ENCODE measurements at places on chromosomes 6 and 20. TPM values are rescaled to one million over a fixed set of nuclear protein-coding genes. Genes with fewer than 3 reads are reported as not detected.

GRCh38 chr6:13927203-13927602 lies 2.5 kb downstream of the RNF182 start:
- no peak overlapping the region for H3K4me3 ChIP-seq
- no peaks in the 10 kb centered on the region for H3K36me3 ChIP-seq
- DNase-seq, result no peak
- no peak overlapping the region for H3K27ac ChIP-seq
- H3K27me3 ChIP-seq, result peaks cover 86% of the 10 kb centered on the region

SLC17A9 gene
- total RNA-seq, result 5.2 TPM

DNA sequence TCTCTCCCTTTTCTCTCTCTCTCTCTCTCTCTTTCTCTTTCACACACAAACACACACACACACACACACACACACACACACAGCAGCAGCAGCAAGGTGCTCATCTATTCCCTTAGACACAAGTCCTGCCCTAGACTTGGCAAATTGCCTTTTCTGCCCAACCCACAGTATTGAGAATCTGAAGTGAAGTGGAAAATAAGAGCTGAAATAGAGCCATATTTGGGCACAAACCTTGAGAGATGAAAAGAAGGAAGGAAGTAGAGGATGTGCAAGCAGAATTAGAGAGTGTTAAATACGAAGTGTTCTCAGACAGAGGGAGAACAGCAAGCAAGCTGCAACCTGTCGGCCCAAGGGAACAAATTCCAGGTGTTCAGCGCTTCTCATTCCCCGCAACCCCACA lies 557.5 kb upstream of the NOX3 start:
- H3K36me3 ChIP-seq, result no peaks in the 10 kb centered on the region
- no peaks in the 10 kb centered on the region for H3K27me3 ChIP-seq
- H3K27ac ChIP-seq, result peak overlapping the region; percentile 39
- no peak overlapping the region for H3K4me3 ChIP-seq
- H3K4me1 ChIP-seq, result no peaks in the 10 kb centered on the region
- no peak for DNase-seq

GRCh38 chr6:15763837-15764236 lies 101.0 kb upstream of the DTNBP1 start:
- peaks cover 6% of the 10 kb centered on the region for H3K4me1 ChIP-seq
- no peak overlapping the region for H3K4me3 ChIP-seq
- no peaks in the 10 kb centered on the region for H3K27me3 ChIP-seq
- H3K36me3 ChIP-seq, result no peaks in the 10 kb centered on the region

DNA sequence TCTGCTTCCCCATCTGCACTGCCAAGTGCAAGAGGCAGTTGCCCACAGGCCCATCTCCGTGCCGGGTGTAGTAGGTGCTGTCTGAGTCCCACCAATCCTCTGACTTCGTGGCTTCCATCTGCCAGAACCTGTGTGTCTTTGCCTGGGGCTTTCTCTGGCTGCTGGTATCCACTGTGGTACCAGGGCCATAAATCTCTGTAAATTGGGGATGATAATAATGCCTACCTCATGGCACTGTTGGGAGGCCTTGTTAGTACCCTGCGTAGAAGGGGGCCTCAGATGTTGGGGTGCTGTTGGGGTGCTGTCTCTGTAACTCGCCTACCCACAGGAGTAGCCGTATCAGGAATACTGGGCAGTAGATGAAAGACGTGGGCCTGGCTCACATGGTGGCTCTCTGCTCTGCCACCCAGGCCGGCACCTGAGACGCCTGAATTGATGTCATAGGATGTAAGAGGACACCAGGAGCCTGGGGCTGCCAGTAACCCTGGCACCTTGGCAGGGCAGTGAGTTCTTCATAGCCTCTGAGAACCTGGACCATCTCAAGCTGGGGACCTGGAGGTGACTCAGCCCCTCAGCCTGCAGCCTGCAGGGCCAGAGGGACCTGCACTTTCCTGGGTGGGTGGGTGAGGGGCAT lies 94.1 kb upstream of the RNF24 start:
- no peak overlapping the region for H3K27ac ChIP-seq
- H3K4me3 ChIP-seq, result no peak overlapping the region
- DNase-seq, result no peak
- H3K36me3 ChIP-seq, result no peaks in the 10 kb centered on the region
- peaks cover 3% of the 10 kb centered on the region for H3K4me1 ChIP-seq
- no peaks in the 10 kb centered on the region for H3K27me3 ChIP-seq

DNA sequence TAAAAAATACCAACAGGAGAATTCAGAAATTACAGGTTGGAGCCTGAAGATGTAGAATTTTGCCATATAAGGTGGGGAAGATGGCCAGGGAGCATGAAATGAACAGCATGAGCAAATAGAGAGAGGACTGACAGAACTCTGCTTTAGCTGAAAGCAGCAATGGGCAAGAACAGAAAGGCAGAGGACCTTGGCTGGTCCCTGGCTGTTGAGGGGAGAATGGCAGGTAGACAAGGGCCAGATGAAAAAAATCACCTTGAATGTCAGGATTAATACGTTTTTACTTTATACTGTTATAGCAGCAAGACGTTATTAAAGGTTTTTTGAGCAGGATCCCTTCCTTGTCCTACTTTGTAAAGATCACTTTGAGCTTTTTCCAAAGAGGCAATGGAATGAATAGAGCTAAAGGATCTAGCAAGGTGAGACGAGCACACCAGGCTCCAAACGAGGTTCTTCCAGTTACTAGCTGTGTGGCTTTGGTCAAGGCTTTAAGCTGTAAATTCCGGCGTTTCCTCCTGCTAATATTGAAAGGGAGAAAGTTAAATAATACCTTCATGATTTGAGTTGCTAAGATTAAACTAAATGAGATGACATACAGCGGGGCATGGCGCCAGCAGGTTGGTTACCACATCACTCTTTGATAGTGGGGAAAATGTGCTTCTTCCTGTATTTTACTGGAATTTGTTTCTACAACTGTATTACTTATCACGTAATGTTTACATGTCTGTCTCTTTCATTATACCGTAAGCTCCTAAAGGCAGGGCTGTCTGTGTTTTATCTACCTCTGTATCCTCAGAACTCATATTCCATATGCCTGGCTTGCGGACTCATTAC lies 776 bp downstream of the PPIL1 start:
- peaks cover 21% of the 10 kb centered on the region for H3K36me3 ChIP-seq
- DNase-seq, result no peak
- H3K27ac ChIP-seq, result peak overlapping the region; percentile 92

DNA sequence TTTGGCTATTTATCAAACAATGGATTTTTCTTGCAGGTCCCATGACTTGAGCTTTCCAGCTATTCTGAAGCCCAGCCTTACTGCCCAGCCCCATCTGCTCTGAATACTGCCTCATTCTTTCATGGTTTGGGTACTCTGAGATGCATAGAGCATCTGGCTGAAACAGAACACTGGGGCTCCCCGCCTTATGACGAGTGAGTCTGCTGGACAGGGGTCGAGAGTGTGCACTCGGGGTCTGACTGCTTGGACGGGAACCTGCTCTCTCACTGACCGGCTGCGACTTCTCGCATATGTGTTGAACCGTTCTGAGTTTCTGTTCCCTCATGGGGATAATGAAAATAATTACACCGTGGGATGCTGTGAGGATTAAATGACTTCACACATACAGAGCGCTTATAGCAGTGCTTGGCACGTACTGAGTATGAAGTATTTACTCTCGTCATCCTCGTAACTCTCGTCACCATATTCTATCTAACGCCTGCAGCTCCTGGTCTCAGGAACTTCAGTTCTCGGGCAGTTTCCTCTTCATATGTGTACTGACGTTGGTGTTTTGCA lies 59.5 kb upstream of the MPC1 start:
- H3K27ac ChIP-seq, result no peak overlapping the region
- no peaks in the 10 kb centered on the region for H3K27me3 ChIP-seq
- peaks cover 59% of the 10 kb centered on the region for H3K36me3 ChIP-seq
- no peak for DNase-seq
- no peaks in the 10 kb centered on the region for H3K4me1 ChIP-seq
- H3K4me3 ChIP-seq, result no peak overlapping the region

GRCh38 chr6:134080171-134080795 lies 27.9 kb upstream of the SLC2A12 start:
- no peaks in the 10 kb centered on the region for H3K27me3 ChIP-seq
- DNase-seq, result no peak
- no peaks in the 10 kb centered on the region for H3K4me1 ChIP-seq
- no peak overlapping the region for H3K4me3 ChIP-seq
- no peak overlapping the region for H3K27ac ChIP-seq

GRCh38 chr20:8457978-8458377 lies 325.9 kb downstream of the PLCB1 start:
- H3K27me3 ChIP-seq, result no peaks in the 10 kb centered on the region
- H3K4me1 ChIP-seq, result peaks cover 27% of the 10 kb centered on the region
- H3K36me3 ChIP-seq, result no peaks in the 10 kb centered on the region
- no peak overlapping the region for H3K4me3 ChIP-seq
- no peak for DNase-seq

DNA sequence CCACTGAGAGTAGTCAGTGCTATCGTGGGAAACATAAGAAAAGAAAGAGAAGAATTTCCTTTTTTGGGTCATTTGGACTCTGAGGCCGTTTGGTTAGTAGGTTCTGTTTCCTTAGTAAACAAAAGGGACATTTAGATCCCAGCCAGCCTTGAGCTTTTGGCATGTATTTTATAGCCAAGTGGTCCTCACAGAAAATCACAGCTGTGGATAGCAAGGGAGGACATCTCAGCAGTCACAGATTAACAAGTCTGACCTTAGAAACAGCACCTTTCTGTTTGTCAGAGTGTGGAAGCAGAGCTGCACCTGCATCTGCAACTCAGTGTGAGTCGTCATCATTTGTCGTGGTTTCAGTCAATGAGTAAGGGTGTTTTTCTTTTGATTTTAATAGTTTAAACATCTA lies 40.5 kb downstream of the FAM120B start:
- no peak for DNase-seq
- H3K36me3 ChIP-seq, result peaks cover 29% of the 10 kb centered on the region
- H3K4me1 ChIP-seq, result peaks cover 12% of the 10 kb centered on the region
- H3K4me3 ChIP-seq, result no peak overlapping the region
- no peak overlapping the region for H3K27ac ChIP-seq

- peaks cover 14% of the 10 kb centered on the region for H3K4me1 ChIP-seq
- no peak overlapping the region for H3K27ac ChIP-seq
- H3K27me3 ChIP-seq, result no peaks in the 10 kb centered on the region
- H3K36me3 ChIP-seq, result no peaks in the 10 kb centered on the region
- no peak for DNase-seq
These were observed 58.9 kb upstream of the SGK1 start for GRCh38 chr6:134376785-134377184.

Measured in esophagus muscularis mucosa (tissue), 4 donors.